Esophagus mucosa (tissue), 1 donor: ENCODE measurements at places on chromosomes 7 and 10. TPM values are rescaled to one million over a fixed set of nuclear protein-coding genes. Genes with fewer than 3 reads are reported as not detected.

The AKR1C4 gene
- not detected for total RNA-seq

The IGFBP1 gene
- total RNA-seq, result not detected

The ELAPOR2 gene
- 2.2 TPM for total RNA-seq

The PON1 gene
- not detected for total RNA-seq

The ORC5 gene
- 15.9 TPM for total RNA-seq

The MUC3A gene
- total RNA-seq, result 0.16 TPM

The CHST3 gene
- 9.0 TPM for total RNA-seq

The CNNM1 gene
- 0.36 TPM for total RNA-seq

The XPNPEP1 gene
- total RNA-seq, result 45.7 TPM

The EFCAB10 gene
- 0.20 TPM for total RNA-seq

DNA sequence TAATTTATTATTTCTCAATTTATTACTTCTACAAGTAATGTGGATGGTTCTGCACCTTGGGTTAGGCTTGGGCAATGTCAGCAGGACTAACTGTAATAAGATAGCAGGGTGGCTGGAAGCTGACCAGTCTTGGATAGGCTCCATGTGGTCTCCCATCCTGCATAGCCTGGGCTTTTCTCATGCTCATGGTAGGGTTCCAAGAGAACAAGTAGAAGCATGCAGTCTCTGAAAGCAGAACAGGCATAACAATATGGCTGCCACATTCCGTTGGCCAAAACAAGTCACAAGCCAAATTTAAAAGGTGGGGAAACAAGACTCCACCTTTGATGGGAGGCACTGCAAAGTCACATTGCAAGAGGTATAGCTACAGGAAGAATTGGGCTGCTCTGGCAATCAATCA, 98.6 kb upstream of the MDFIC start:
- ATAC-seq, result peak; percentile 21

- no peak for ATAC-seq
Observed at GRCh38 chr7:80488851-80489370, 23.0 kb downstream of the GNAT3 start.

- ATAC-seq, result no peak
Observed at GRCh38 chr7:127151379-127151778, 101.4 kb downstream of the GRM8 start.

- no peak for ATAC-seq
Observed at GRCh38 chr10:64518456-64518855, 997.3 kb downstream of the REEP3 start.

- ATAC-seq, result peak; percentile 87
Observed at GRCh38 chr10:91779011-91779605, 19.1 kb upstream of the TNKS2 start.

- peak; percentile 95 for ATAC-seq
Observed at GRCh38 chr7:73822319-73823173, 8.2 kb upstream of the CLDN4 start.

DNA sequence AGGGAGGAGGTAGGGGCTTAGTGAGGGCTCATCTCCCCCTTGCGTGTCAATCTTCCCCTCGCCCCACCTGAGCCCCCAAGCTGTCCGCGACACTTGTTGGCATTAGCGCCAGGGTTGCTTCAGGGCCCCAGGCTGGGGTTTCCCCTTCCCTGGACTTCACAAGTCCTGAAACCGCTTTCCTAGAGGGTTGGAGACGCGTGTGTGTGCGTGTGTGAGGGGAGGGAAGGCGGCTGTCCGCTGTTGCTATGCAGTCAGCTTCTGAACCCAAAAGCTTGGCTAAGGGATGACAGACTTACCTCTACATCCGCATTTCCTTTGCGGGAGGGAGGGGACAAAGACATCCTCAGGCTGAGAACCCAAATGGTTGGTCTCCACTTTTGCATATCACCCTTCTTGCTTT, 803 bp downstream of the GOLGA7B start:
- no peak for ATAC-seq

DNA sequence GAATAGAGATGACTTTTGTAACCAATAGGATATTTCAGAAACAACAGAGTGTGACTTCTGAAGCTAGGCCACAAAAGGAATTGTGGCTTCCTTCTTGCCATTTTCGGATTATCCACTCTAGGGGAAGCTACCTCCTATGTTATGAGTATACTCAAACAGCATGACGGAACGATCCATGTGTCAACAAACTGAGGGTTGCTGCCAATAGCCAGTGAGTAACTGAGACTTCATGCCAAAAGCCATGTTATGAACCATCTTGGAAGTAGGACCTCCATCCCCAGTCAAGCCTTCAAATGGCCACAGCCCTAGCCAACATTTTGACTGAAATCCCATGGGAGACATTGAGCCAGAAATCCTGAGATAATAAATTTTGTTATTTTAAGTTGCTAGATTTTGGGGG, 69.0 kb upstream of the IL6 start:
- ATAC-seq, result no peak

DNA sequence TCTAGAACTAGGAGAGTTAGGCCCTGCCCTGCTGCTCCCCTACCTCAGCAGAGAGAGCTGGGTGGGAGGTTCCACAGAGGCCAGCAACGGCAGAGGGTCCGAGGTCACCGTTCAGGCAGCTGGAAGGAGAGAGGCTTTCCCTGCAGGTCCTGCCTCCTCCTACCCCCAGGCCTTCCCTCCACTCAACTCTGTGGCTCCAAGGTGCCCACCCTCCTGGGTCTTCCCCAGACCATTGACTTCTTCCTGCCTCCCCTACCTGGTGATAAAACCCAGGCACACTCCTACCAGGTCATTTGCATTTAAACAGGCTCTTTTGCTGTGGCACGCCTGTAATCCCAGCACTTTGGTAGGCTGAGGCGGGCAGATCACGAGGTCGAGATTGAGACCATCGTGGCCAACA, 515.3 kb upstream of the FOXK1 start:
- no peak for ATAC-seq

- peak; percentile 13 for ATAC-seq
Observed at GRCh38 chr10:82377608-82378007, 502.6 kb downstream of the NRG3 start.

DNA sequence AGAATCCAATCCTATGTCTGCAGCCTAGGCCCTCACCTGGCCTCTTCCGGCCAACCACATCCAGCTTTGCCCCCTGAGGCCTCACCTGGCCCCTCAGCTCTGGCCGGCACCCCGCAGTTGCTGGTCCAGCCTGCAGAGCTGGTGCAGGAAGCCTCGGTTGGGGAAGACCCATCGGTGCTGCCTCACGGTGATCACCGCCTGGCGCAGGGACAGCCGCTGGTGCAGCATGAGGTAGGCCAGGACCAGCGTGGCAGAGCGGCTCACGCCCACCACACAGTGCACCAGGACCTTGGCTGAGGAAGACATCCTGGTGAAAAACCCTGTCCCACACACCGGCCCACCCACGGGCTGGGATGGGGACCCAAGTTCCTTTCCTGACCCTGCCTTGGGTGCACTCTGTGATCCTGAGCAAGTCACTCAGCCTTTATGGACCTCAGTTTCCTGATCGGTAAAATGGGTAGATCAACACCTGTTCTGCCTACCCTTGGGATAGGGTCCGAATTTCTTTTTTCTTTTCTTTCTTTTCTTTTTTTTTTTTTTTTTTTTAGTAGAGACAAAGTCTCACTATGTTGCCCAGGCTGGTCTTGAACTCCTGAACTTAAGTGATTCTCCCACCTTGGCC, 5.8 kb upstream of the SAMD8 start:
- no peak for ATAC-seq

- ATAC-seq, result peak; percentile 58
Observed at GRCh38 chr10:61896854-61897661, 4.4 kb upstream of the ARID5B start.

- ATAC-seq, result no peak
Observed at GRCh38 chr7:114026486-114027089, 107.8 kb upstream of the PPP1R3A start.

DNA sequence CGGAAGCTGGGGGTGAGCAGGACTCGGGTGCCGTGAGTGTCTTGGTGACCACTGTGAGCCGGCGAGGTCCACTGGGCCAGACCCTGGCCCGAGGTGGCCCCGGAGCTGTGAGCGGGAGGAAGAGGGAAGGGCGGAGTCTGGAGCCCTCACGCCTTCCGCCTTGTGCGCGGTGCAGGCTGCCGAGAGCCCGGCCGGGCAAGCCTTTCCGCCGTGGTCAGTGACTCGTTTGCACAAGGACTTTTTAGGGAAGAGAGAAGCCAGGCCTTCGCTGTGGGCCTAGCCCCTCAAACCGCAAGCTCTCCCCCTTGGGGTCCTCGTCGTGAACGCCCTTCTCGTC, 40.9 kb upstream of the ZNF32 start:
- peak; percentile 69 for ATAC-seq

DNA sequence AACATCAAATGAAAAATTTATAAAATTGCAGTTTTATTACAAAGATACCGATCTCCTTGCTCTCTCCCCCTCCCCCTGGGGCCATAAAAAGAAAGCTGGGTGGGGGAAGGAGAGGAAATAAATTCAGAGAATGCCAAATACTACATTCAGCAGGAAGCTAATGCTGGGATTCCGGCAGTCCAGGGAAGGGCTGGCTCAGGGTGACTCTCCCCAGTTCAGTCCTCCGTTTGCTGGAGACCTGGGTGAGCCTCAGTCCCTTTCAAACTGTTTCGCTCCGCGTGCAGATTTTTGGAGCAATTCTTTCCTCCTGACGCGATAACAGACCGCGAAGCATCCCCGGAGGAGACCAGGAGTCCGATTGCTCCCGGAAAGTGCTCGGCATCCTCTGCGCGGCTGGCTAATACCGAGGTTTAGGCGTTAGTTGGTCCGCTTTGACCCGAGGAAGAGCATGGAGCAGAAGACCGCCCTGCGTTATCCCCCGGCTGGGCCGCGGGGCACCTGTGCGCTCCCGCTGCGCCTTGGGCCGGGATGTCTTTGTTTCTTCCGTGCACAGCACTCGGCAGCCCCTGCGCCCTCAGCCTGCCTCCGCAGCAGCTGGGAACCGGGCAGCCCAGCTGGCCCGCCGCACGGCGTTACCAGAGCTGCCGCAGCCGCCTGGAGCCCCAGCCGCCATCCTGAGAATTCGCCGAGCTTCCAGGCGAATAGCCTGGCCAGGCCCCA, 3.9 kb upstream of the HOXA2 start:
- no peak for ATAC-seq
